ENCODE measurements at places on chromosomes 12 and 14. TPM values are rescaled to one million over a fixed set of nuclear protein-coding genes. Genes with fewer than 3 reads are reported as not detected.

Gene IFI27L2
- polyA plus RNA-seq, result 5.9 TPM

DNA sequence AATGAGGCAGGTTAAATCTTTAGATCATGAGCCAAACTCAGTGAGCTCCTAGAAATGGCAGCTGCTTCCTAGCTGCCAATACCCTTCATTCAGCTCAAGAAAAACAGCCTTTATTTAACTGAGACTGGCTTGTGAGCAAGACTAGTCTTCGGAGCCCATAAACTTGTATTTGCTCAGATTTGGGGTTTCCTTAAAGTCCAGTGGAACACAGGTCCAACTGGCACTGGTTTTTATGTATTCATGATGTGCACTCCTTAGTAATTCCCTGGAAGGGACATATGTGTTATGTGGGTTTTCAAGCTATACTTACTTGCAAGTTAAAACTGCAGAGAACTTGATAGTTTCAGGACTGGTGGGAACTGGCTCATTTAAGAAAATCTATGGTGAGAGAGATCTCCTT, 380.1 kb upstream of the TMEM132C start:
- DNase-seq, result no peak

DNA sequence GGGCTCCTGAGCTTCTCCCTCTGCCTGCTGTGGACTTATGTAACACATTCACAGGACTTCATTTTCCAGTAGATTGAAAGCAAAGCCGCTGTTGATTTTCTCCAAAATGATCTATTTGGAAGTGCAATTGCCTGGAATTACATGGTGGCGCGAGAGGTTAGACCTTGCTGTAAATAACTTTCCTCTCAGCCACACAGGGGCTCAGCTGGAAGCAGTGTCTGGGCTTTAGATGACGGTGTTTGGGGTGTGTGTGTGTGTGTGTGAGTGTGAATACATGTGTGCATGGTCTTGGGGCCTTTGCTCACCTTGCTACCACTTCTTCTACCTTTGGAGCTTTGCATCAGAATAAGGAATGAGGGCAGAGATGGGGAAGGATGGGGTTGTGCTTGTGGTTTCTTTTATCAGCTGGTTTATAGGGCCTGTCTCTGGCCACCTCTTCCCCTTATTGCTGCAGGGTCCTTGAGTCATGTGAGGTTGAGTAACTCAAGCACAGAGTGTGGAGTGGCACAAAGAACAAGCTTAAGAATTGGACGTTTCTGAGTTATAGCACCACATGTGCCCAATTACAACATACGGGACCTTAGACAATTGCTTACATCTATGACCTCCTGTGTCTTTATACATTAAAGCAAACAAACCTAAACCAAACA, 280.6 kb downstream of the NRXN3 start:
- DNase-seq, result no peak

Gene B3GNT4
- polyA plus RNA-seq, result 1.5 TPM

- peak; percentile 24 for DNase-seq
These were observed 7.1 kb downstream of the NT5DC3 start for GRCh38 chr12:103833891-103834290.

Gene ARHGEF25
- 17.3 TPM for polyA plus RNA-seq

DNA sequence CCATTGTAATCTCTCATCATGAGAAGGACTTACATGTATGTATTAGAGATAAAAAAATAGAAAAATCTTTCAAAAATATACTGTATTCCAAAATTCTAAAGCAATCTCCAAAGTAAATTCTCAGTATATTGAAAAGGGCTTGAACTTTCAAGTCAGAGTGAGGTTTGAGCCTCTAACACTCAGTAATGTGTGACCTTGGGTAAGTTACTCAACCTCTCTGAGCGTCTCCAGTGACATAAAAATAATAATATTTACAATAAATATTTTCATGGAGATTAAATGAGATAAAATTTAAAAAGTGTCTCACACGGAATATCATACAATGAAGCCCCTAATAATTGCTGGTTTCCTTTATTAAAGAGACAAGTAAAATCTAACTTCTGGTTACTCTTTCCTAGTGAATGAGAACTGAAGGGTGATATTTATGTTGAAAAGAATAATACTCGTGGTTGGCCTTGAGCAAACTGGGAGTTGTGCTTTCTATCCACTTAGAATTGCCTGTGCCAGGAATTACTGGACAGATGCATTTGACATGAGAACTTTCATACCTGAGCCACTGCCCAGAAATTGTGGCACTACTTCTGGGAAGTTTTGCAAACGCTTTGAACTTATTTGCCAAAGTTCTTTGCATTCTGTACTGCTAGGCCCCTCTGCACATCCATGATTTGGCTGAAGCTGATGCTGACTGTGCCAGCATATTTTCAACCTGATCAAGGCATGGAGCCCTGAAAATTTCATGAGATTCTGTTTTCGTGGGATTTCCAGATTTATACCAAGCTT, 933.7 kb downstream of the GALC start:
- DNase-seq, result no peak

DNA sequence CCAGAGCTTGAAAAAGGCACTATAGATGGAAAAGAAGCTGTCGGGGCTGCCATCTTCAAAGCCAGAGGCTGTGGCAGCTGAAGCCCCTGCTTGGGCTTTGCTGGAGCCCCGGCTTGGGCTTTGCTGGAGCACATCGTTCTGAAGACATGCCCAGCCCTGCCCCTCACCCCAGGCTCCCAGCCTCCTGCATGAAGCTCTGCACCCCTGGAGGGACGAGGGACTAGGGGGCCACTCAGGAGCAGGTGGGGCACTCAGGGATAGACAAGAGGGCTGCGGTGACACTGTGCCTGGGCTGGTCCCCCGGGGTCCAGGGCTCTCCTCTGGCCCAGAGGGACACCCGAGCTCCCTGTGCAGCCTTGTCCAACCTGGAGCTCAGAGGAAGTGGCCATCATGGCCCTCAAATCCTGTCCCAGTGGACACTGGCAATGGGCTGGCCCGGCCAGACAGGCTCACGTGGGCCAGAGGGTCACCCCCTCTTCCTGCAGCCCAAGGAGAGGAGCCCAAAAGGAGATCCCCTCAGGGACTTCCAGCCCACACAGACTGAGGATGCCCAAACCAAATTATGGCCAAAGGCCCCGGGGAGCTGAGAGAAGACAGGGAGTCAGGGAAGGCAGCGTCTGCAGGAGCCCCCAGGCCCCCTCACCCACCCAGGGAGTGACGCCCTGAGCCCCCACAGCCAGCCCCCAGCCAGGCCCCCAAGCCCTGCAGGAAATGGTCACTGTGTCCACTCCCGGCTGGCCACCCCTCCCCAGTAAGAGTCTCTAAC, 23.1 kb upstream of the C14orf180 start:
- no peak for DNase-seq

- DNase-seq, result no peak
These were observed 6.1 kb downstream of the MMP14 start for GRCh38 chr14:22842211-22843122.

GRCh38 chr14:32341947-32342846, 13.1 kb downstream of the AKAP6 start:
- no peak for DNase-seq
